ENCODE measurements at places on chromosomes 2 and 18. TPM values are rescaled to one million over a fixed set of nuclear protein-coding genes. Genes with fewer than 3 reads are reported as not detected.

GRCh38 chr2:198080879-198081765, 276.7 kb downstream of the PLCL1 start:
- DNase-seq, result no peak

DNA sequence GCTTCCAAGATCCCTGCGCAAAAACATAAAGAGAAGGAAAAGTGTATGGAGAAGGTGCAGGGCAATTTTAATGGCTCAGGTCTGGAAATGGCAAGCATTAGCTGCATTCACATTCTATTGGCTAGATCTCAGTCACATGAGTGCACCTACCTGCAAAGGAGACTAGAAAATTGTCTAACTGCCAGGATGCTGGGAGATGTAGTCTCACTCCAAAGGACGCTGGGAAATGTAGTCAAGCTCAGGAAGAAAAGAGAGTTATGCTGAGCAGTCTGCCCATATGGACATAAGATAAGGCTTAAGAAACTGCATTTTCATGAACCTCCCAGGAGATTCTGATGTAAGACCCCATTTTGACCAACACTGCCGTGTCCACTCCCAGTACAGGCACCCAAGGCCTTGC, 9.5 kb upstream of the KLHL29 start:
- no peak for DNase-seq

Gene CELF4
- not detected for total RNA-seq

DNA sequence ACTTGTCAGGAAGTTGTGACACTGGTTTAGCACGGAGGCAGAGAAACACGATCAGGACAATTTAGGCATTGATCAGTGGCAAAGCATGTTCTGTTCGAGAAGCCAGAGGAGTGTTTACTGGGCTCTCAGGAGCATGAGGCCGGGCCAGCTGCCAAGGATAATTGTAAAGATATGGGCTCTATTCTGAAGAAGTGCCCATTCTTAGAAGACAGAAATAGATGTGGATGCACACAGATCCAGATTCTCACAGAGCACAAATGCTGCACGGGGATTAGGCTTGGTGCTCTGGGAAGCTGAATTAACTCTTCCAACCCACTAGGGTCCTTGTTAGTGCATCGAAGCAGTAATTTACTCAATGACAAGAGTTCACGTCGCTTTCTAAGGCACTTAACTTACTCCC, 16.2 kb downstream of the AFF3 start:
- no peak for DNase-seq

- DNase-seq, result peak; percentile 51
Measured at GRCh38 chr2:148552675-148553331, 91.7 kb upstream of the EPC2 start.

DNA sequence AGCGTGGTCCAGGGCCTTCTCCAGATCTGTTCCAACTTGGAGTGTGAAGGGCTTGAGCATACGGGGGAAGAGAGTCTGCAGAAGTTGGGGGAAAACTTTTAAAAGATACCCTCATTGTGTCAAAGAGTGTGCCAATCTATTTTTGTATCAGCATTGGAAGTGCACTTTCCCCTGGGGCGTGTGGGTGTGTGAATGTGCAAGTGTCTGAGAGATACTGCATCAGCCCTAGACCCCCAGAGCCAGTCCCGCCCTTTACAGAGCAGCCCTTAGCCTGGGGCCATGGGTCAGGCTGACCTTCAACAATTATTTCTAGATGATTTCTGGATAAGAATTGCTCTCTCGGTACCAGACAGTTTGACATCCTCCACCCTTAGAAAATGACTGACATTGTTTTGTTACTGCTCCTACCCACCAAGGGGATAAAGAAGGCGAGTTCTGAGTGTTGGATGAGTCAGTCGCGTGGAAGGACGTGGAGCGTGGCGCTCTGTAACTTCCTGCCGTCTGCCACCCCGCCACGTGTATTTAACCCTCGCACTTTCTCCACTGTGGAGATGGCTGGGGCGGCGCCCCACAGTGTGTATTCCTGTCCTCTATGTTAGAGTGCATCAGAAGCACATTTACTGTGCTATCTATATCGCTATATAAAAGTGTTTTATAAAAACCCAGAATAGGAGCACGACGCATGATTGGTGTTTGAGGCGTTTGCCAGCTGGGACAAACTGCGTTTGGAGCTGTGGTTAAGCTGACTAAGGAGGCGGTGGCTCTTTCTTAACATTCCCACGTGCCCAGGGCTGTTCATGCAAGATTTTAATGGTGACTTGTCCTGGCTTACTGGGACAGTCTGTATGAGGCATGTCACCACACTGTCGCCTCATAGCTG, 122.6 kb downstream of the CABLES1 start:
- peak; percentile 34 for DNase-seq

Gene ACVR2A
- total RNA-seq, result 0.63 TPM

Gene GPR35
- 14.4 TPM for total RNA-seq

GRCh38 chr2:37000318-37000717, 34.0 kb upstream of the STRN start:
- no peak for DNase-seq

Gene ALPI
- total RNA-seq, result not detected

DNA sequence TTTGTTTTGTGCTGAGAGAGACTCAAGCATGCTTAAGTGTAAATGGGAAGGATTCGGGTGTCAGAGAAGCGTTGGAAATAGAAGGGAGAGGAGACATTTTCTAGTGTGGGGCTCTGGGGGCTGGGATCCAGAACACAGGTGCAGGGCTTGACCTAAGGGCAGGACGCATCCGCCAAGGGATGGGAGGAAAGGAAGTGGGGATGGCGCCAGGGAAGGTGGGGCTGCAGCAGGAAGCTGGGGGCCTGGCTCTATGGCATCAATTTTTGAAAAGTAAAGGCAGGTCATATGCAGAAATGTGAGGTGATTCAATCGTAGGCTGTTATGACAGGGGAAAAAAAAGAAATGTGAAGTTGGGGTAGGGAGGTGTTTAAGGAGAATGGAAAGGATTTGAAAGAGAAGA, 143.2 kb upstream of the SERTAD2 start:
- no peak for DNase-seq

Gene GPR148
- not detected for total RNA-seq

GRCh38 chr2:223735659-223736244, 101.6 kb downstream of the AP1S3 start:
- no peak for DNase-seq

- DNase-seq, result peak; percentile 78
Measured at GRCh38 chr2:70083344-70084156, 3.7 kb upstream of the PCBP1 start.

Measured in activated CD8-positive, alpha-beta T cell treated with anti-CD3 and anti-CD28 coated beads for 36 hours (primary cell).